ENCODE measurements at places on chromosomes 2 and 18.

- DNase-seq = no peak
These were observed 59.5 kb upstream of the AMMECR1L start for GRCh38 chr2:127945281-127945680.

GRCh38 chr2:230893338-230893737 lies 28.6 kb downstream of the ITM2C start:
- DNase-seq = no peak

GRCh38 chr2:235612181-235612950 lies 118.5 kb downstream of the AGAP1 start:
- no peak for DNase-seq

- DNase-seq = no peak
These were observed 13.5 kb upstream of the IL1RL1 start for GRCh38 chr2:102297891-102298290.

DNA sequence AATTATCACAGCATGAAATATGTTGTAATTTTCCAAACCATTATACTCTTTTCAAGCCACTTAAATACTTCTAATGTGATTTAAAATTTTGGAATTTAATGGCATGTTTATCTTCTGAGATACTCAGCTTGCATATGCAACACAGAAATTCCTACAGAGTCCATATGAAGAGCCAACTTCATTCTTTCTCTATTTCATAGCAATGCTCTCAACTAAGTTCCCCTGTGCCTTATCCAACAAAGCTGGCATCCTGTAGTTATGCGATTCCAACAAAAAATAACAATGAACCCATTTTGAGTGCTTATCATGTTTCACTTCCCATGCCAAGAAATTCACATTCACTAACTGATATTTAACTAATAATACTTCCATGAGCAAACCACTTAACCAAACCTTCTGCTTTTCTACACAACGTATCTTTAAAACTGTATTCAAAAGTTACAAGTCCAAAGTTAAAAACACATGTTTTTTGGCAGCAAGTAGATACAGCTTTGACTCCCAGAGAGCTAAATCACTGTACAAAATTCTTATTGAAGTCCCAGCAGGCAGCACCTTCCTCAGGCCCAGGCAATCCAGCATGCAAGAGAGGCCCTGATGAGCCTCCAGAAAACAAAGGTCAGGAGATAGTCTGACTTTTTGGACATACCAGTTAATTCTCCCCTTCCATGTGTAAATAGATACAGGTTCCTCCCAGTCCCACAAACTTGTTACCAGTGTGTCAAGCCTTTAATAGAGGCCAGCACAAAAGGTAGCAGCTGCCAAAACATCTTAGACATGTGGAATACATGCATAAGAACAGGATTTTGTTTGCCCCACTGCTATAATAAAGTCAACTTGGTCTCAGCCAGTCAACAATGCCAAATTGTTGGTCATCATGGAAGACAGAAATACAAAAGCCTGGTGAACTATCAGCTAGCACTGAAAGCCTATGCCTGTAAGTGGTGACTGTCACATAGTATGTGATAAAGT lies 113.1 kb upstream of the WDR75 start:
- no peak for DNase-seq

DNA sequence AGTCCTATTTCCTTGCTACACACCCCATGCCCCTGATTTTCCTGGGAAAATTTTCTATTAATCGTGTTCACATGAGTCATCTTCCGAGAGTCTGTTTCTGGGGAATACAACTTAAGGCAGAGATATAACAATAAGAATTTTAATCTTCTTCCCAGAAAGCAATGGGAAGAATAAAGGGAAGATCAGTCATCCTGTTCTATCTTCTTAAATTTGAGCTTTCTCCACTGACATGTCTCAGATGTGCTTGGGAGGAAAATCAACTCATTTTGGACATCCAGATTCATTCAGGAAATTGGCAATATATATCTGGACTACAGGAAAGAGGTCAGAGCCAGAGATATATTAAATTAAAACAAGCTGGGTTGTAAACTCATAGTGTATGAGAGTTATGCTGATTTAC lies 62.3 kb upstream of the SPAG16 start:
- no peak for DNase-seq

DNA sequence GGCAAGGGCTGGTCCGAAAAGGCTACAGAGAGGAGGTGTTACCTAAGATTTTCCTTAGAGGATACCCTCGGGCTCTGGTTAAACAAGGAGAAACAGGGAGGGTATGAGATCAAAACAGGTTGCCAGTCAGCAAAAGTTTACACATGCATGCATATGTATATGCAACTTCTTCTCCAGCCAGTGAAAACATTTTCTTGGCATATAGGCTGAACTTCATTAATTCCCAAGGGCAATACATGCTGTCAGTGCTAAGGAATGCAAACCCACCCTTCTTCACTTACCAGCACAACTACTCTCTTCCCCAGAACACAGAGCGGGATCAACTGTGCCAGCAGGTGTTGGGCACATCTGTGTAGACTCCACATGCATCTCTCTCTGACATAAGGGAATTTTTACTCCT lies 176.0 kb downstream of the GFPT1 start:
- DNase-seq = no peak

- no peak for DNase-seq
These were observed 92.2 kb upstream of the PID1 start for GRCh38 chr2:229363185-229363814.

DNA sequence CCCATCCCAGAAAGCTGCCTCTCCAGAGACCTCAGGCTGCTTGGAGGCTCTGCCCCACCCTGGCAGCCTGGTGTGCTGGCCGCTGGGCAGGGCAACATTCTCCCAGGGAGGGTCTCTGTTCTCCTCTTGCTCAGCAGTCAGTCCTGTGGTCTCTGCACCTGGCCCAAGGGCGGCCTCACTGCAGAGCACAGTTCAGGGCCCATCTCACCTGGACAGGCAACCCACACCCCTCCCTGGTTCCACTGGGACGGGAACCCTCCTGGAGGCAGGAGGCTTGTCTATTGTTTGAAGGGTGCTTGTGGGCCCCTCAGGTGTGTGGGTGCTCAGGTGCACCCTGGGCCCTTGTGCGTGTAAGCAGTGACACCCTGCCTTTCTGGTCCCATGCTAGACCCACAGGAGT lies 67.2 kb upstream of the OTOS start:
- no peak for DNase-seq

- DNase-seq = no peak
These were observed 47.6 kb downstream of the STK17B start for GRCh38 chr2:196123679-196124373.

GRCh38 chr2:73284296-73285158 lies at the start of gene FBXO41:
TSS of gene FBXO41 (minus strand) at chr2:73284478. CDS start at chr2:73269630, 14,848 bp downstream.
- peak; percentile 80 for DNase-seq

DNA sequence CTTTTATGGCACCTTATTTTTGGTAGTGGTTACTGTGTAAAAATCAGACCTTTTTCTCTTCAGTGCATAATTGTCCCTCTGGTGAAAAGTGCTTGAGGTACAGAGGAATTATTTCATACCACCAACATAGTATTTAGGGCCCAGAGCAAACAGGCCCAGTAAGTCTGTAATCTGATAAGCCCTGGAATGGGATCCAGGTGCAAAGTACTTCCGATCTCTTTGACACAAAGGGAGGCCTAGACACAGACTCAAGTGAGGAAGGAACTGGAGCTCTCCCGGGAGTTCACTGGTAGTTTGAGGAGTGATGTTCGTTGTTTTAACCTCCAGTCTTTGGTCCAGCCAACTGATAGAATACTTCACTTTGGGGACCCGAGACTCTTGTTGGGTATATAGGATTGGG lies 57.4 kb downstream of the RAB31 start:
- no peak for DNase-seq

GRCh38 chr2:180971811-180972210 lies 8.6 kb upstream of the UBE2E3 start:
- DNase-seq = no peak

DNA sequence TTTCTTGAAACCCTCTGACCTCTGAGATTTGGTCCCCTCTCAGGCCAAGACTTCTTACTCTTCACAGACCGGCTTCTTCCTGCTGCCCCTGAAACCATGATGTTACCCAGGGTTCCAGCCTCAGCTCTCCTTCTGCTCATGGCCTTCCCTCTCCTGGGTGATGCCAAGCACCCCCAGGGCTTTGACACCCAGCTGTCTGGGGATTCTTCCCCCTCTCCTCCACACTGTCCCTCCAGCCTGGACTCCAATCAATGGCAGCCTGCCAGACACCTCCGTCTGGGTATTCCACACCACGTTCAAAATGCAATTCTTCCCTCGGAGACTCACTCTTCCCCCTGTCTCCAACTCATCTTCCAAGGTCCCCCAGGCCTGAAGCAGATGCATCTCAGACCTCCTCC lies 25.0 kb downstream of the SPP2 start:
- no peak for DNase-seq

- no peak for DNase-seq
These were observed 51.1 kb downstream of the LPIN2 start for GRCh38 chr18:2961821-2962220.

DNA sequence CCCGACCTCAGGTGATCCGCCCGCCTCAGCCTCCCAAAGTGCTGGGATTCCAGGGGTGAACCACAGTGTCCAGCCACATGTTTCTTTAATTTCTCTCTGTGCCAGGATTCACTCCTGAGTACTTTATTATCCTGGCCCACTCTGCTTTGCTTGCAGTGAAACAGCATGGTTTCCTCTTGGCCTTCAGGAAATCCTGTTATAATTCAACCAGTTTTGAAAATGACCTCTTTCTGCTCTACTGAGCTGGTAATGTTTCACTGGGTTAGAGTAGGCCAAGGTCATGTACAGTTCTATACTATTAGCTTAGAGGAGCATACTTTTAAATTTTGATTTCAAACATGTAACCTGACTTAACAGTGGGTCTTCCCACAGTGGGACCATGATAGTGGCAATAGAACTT lies 90.6 kb upstream of the PELI1 start:
- no peak for DNase-seq

DNA sequence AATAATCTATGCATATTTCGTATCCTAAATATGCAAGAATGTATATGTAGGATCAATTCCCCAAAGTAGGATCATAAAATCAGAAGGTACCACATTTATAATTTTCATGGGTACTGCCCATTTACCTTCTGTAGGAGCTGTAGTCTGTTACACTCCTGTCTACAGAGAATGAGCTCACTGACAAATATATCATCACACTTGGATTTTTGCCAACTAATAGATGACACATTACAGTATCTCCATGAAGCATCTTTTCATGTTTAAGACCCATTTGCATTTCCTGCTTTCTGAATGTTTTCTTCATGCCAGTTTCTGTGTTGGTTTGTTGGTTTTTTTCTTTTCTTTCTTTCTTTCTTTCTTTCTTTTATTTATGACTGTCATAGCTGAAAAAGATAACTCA lies 70.9 kb upstream of the EML6 start:
- DNase-seq = no peak

- no peak for DNase-seq
These were observed 234.0 kb downstream of the EPHA4 start for GRCh38 chr2:221337957-221338685.

- DNase-seq = no peak
These were observed 136.2 kb downstream of the RGPD3 start for GRCh38 chr2:106332054-106332453.

DNA sequence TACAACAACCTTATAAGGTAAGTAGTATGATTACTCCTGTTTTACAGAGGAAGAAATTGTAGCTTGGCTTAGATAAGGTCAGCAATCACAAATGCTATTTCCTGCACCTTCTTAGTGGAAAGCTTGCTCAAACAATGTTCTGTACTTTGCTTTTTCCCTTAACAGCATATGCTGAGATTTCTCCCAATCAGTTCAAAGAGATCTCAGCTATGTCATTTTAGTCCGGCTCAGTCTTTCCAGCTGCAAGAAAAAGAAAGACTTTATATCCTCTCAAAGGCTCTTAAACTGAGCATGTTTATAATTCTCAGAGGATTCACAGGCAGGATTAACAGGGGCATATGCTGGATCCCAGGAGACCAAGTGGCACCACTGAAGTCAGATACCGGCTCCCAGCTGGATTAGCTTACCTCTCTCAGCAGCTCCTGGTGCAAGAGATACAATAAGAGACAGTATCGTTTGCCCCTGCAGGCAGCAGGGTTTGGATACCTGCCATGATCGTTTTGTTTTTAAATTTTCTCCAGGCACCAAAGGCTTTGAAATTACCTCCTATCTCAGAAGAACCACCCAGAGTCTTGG lies 29.5 kb downstream of the KIAA2012 start:
- no peak for DNase-seq

DNA sequence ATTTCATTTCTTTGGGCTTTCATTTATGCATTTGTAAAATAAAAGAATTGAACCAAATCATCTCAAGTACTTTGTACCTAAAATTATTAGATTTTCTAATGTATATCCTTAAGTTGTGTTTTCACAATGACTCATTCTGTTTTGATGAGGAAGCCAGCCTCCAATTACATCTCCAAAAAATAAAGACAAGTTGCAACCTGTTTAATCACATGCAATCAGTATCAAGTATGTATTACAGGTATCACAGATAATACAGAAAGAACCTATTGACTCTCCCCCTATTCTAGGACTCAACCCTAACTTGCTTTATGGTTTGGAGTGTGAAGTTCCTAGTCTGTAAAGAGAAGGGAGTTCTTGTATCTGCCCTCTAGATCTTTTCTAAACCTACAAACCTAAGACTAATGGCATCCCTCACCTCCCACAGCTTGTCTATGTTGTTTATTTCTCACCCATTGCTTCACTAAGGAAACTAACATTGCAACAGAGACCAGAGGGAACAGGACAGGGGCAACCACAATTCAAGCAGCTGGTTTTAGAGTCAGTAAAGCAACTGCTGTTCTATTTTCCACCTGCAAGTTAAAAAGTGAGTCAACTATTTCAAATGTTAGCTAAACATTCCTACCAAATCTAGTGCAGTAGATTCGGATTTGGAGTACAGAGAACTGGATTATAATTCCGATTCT lies 141.1 kb upstream of the ETAA1 start:
- no peak for DNase-seq

GRCh38 chr2:233474308-233475160 lies 92.0 kb downstream of the USP40 start:
- no peak for DNase-seq

- peak; percentile 48 for DNase-seq
These were observed 640 bp downstream of the ROCK2 start for GRCh38 chr2:11343650-11344341.

GRCh38 chr2:15306706-15307105 lies 254.4 kb downstream of the NBAS start:
- DNase-seq = no peak

GRCh38 chr2:82803307-82803706 lies 1655.8 kb downstream of the SUCLG1 start:
- no peak for DNase-seq

GRCh38 chr18:23311351-23312121 lies 141.6 kb upstream of the RIOK3 start:
- DNase-seq = no peak

- DNase-seq = peak; percentile 62
These were observed 1.3 kb downstream of the HDAC4 start for GRCh38 chr2:239399433-239399920.
